Fibroblast of skin of left quadriceps (primary cell): ENCODE measurements at places on chromosomes 1 and 21.

GRCh38 chr1:204115116-204115515 lies 36.7 kb downstream of the ETNK2 start:
- DNase-seq = no peak

- no peak for DNase-seq
Measured at GRCh38 chr1:51241119-51241518, 5.0 kb downstream of the RNF11 start.

- no peak for DNase-seq
Measured at GRCh38 chr21:37398697-37399096, 32.1 kb downstream of the DYRK1A start.

DNA sequence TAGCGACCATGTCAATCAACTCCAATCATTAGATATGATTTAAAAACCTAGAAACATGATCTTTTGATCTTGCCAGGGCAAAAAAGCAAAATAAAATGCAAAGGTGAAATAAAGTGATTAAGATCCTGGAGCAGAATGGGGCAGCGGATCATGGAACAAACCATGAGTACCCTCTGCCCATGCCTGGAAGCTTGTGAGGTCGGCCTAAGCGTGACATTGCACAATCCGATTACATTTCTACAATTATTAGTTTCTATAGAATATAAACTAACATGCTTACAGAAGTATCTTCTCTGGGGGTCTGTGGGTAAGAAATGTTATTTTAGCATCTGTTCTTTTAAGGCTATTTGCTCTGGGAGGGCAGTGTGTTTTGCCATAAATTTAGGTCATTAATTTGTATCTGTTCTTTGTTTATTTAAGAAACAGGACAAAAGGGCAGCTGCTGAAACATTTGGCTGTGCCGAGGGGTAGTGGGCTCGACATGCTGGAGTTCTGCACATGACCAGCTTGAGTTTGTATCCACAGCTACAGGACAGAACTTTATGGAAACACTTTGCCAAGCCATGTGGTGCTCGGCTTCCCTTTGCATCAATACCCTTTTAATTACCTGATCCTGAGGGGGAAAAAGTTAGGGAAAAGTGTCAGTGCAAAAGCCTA lies 55.9 kb downstream of the ZBTB18 start:
- no peak for DNase-seq

DNA sequence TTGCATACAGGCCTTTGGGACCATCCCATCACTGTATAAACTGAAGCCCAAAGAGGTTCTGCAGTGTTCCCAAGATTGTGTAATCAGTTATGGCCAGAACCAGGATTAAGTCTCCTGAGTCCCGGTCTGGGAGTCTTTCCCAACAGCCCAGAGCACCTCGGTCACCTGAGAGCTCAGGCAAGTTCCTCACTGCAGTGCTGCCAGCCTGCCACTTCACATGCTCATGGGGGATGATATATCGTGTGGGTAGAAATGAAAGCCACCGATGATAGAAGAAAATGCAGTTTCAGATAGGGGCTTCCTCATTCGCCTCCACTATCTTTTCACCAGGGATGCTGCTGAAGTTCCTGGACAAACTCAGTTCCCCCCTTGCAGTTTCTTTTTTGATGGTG lies 30.4 kb downstream of the FHAD1 start:
- DNase-seq = no peak

DNA sequence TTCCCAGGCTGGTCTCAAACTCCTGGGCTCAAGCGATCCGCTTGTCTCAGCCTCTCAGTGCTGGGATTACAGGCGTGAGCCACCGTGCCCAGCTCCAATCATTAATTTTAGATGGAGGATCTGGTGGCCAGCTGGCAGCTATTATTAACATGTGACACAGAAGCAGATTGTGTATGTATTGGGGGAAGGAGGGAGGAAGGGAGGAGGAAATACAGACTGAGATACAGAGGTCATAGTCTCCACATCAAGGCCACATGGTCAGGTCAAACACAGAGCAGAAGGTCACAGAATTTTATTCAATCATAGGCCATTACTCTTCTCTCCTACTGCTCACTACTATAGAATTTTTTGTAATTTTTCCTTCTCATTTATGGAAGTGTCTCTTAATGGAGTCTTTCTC lies 57.9 kb upstream of the ADORA3 start:
- no peak for DNase-seq

- no peak for DNase-seq
Measured at GRCh38 chr1:109901524-109902145, 9.0 kb upstream of the CSF1 start.

DNA sequence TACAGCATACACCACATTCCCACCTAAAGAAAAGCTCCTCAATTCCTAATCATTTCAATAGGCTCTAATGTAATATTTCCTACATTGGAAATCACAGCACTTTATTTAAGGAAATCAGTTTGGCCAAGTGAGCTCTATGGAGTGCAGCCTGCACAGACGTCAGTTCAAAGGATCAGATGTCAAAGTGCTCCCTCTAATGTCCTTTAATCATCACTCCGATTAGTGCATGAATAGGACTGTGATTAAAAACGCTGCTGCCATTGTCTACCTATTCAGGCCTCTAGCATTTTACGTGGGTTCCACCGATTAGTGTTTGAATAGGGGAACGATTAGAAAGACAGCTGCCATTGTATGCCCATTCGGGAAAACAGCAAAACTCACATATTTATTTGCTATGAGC lies 50.2 kb downstream of the DPYD start:
- DNase-seq = no peak

GRCh38 chr1:55311057-55311641 lies 96.0 kb upstream of the USP24 start:
- no peak for DNase-seq

GRCh38 chr1:24990779-24991641 lies 60.9 kb upstream of the RUNX3 start:
- DNase-seq = no peak

DNA sequence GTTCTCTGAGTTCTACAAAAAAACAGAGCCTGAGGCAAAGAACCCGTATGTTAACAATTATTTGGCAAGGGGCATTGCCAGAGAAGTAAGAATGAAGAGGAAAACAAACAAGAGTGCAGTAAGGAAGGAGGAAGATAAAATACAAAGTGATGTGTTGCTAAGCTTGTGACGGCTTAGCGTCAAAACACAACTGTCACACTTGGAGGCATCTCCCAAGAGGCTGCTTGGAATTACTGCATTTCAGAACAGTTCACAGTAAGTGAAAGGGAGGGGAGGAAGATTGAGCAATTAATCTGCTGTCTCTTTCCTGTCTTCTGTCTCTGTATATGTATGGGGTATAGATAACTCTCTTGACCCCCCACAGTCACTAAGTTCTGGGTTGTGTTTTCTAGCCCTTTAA lies 1017.0 kb upstream of the TMPRSS15 start:
- DNase-seq = no peak

DNA sequence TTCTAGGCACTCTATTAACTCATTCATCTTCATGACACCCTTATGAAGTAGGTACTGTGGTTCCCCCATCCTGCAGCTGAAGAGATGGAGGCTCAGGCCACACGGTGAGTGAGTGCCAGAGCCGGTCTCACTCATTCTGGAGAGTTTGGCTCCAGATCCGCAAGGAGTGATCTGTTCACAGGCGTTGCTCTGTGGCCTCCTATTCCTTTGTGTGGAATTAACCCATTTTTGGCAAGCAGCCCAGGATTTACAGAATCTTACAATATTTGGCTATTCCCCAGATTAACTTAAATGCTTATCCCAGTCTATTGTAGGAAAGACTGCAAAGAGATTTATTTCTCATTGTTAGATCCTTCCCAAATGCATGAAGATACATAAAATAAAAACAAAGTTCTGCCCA lies 29.6 kb downstream of the KIAA0040 start:
- DNase-seq = no peak

- no peak for DNase-seq
Measured at GRCh38 chr1:218390618-218391017, 45.5 kb downstream of the TGFB2 start.

DNA sequence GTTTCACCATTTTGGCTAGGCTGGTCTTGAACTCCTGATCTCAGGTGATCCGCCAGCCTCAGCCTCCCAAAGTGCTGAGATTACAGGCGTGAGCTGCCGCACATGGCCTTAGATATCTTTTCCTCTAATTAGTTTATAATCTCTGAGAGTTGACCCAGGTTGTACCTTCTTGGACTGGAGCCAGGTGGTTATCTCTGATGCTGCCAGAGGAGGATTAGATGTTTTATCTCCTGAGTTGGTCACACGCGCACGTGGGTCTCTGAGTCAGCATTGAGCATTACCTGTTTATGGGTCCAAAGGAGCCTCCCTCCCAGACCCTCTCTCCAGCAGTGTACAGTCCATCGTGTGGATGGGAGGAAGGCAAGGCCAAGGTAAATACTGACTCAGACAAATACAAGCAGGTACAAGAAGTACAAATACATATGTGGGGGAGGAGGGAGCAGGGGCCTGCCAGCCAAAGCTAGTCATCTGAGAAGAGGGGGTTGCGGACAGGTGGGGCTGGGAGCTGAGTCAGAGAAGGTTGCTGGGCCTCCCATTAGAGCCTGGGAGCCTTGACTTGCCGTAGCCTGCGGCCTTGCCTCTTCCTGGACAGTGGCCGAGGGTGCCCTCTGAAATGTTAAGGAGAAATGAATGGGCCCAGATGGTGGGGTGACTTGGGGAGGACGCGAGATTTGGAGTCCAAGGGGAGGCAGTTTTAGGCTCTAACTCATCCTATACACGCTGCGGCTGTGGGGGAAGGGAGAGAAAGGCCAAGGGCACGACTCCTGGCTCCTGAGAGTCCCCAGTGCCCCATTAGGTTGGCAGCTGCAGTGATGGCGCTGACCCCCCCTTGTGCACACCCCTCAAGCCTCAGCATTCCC lies 13.1 kb downstream of the IL6R start:
- DNase-seq = no peak

DNA sequence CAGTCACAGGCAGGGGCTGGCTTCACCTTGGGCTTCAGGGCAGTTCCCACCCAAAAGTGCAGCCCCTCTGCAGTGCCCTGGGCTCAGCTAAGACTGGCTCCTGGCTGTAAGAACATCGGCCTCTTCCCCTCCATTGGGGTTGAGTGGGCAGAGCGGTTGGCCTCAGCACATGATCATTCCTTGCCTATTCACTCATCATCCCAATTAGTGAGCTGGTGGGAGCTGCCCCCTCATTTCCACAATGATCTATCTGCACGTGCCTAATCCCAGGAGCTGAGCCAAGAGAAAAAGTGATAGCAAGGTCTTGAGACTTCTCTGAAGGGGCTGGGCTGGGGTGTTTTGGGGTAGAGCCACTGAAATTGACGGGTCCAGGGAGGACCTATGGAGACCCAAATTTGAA lies 133.6 kb downstream of the SYF2 start:
- DNase-seq = no peak

DNA sequence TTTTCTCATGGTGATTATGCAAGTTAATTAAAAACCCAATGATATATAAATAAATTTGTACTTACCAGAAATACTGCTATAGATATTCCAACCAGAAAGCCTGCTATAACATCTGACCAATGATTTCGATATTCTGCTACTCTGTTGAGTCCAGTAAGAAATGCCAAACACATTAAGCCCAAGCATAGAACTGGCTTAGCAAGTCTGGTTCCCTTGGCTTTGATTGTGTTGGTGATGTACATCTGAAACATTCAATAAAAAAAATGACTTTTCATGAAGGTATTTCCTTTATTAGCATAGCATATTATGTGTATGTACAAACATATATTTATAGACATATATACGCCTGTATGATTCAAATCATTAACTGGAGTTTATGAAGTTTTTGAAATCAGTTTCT lies 82.8 kb downstream of the PLPPR5 start:
- DNase-seq = no peak

- no peak for DNase-seq
Measured at GRCh38 chr1:96727860-96728259, 6.3 kb downstream of the PTBP2 start.

GRCh38 chr1:56439610-56440264 lies 139.6 kb downstream of the PLPP3 start:
- DNase-seq = no peak

DNA sequence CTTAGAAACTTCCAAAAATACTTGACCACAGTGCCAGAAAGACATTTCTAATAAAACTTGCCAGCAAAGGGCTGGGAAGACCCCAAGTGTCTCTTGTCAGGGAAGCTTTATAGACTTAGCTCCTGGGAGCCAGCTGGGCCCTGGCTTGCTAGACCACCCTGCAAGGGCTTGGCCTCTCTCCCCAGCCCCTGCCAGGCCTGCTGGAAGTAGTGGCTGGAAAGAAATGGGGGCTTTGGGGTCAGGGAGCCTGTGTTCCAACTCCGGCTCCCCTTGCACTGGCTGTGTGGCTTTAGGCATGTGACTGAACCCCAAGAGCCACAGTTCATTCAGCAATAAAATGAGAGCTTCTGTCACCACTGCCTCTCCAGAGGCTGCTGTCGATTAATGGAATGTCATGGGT lies 31.1 kb downstream of the H3-3A start:
- DNase-seq = no peak

DNA sequence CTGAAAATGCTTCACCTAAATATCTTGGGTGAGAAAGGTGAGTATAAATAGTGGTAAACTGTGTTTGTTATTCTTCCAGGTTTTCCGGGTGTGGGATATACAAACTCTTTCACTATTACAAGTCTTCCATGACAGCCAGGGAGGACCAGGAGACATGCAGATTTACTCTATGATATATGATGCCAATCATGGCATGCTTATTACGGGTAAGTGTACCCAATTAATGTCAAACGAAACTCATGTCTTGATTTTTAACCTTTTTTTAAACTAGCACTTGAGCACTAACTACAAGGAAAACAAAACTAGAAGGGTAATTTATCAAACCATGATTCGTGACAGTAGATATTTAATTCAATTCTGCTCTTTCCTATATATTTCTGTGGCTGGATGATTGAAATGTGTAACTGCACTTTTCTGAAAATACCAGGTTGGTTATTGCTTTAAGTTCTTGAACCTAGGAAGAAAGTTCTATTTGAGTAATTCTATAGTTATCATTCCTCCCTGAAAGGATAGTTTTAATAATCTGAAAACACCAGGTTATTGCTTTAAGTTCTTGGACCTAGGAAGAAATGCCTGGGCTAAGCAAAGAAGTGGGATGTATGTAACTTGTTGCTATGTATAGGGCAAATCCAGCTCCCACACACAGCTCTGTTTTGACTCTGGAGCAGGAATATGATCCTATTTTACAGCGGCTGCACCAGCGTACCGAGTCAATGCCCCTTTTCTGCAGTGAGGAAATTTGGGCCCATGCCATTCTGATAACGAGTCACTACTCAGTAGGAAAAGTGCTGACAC lies 86.4 kb downstream of the WDR64 start:
- no peak for DNase-seq

DNA sequence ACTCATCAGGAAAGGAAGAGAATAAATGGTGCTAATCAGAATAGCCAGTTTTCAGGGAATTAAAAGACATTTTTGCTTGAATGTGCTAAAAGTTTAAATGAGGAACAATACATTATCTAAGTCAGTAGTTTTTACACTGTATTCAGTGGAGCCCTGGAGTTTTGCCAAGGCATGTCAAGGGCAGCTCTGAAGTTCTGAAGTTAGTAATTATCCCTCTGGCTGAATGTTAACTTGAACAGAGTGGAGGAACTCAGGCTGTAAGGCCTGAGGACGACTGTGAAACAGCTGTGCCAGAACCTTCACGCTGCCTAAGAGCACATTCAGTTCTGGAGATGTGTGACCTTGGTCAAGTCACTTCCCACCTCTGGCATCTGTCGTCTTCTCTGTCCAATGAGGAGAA lies 68.1 kb downstream of the EDEM3 start:
- no peak for DNase-seq
